ENCODE measurements at places on chromosomes 12 and 14.

GRCh38 chr12:113200021-113200797, 14.7 kb downstream of the RITA1 start:
- DNase-seq = no peak

- peak; percentile 29 for DNase-seq
Observed at GRCh38 chr12:128387811-128388422, 120.9 kb downstream of the TMEM132C start.

DNA sequence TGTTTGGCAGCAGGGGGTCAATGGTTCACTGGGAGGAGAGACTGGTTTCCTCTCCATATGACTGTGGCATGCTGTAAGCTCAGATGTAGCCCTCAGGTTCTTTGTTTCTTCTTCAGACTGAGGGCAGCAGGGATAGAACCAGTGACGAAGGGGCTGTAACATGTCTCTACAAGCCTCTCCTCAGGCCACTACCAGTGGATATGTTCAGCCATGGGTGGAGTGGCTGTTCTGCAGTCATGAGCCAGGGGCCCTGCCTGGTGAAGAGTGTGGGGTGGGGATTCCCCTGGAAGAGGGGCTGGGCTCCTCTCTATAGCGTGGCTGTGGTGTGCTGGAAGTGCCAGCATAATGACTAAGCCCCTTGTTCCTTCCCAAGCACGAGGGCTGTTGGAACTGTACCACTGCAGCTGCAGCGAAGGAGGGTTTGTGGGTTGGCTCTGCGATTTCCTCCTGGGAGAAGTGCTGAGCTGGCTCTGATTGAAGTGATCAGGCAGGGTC, 55.8 kb downstream of the CMAS start:
- peak; percentile 25 for DNase-seq

DNA sequence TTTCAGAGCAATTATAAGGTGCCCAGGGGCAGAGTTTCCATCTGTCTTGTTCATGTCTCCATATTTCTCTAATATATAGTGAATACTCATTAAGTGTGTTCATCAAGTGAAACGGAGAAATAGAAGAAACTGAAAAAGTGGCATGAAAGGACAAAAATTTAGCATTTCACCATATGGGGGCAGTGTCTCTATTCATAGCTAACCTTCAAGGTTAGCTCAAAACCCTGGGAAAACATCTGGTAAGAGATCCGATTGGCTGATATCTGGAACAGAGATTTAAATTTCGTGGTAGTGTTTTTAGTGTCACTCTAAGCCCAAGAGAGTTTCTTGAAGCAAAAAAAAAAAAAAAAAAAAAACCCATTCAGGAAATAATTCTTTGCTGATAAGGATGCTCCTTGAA, 367.5 kb downstream of the DAD1 start:
- DNase-seq = peak; percentile 29

DNA sequence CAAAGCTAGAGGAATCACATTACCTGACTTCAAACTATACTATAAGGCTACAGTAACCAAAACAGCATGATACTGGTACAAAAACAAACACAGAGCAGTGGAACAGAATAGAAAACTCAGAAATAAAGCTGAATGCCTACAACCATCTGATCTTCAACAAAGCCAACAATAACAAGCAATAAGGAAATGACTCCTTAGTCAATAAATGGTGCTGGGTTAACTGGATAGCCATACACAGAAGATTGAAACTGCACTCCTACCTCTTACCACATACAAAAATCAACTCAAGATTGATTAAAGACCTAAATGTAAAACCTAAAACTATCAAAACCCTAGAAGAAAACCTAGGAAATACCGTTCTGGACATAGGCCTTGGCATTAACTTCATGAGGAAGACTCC, 182.6 kb upstream of the CNOT2 start:
- no peak for DNase-seq

DNA sequence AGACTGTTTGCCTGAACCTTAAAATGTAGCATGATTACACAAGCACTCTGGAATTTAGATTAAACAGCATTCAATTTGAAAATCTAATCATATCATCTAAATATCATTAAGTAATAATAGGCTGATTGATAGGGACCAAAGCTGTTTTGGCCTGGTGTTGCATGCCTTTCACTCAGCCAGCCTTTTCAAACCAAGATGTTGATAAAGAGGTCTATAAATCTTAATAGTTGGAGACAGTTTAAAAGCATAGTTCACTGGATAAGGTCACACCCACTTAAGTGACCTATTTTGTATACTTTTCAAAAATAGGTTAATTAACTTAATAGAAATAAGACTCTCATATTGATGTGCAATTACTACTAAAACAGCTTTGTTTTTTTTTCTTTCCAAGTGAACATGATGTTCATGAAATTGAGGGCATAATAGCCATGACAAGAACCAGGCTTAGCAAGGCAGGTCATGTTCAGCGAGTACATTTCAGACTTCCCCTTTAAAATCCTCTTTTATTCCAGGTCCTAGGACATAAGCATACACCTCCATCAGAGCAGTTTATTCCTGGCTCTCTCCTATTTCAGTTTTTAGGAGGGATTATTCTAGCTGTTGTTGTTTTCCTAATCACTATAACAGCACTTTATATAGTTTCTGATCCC, 349.0 kb downstream of the RAD51B start:
- no peak for DNase-seq

DNA sequence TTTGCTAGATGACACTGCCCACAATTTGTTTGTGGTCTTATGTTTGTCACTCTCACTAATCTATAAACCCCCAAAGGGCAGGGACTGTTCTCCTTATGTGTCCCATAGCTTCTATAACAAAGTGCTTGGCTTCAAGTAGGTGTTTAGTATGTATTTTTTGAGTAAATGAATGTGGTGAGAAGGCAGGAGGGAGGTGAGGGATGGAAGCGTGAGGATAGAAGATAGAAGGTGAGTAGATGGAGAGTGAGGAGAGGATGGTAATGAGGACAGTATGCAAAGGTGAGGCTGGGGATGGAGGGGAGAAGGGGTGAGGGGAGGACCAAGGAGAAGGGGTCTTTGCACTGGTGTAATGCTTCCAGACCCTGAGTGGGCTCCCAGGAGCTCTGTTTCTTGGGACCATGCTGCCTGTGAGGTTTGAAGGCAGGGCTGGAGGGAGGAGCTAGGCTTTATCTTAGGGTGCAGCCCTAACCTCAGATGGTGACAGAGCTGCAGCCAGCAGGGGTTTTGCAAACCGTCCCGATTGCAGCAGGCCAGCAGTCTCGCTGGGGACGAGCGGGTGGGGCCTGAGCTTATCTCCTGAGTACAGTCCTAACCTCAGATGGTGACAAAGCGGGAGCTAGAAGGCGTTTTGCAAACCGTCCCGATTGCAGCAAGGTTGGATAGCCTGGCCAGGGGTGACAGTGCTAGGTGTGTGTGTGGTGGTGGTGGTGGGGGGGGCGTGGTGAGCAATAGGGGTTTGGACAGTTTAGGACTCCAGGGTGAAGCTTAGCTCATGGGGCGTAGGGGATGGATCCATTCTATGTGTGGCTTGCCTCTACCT, 6.5 kb downstream of the CEBPE start:
- DNase-seq = no peak

GRCh38 chr12:8905546-8905945, 8.8 kb upstream of the PHC1 start:
- no peak for DNase-seq

- no peak for DNase-seq
Observed at GRCh38 chr14:50795142-50795541, 35.8 kb downstream of the NIN start.

- no peak for DNase-seq
Observed at GRCh38 chr12:90100579-90100978, 391.9 kb upstream of the ATP2B1 start.

- no peak for DNase-seq
Observed at GRCh38 chr12:76117067-76117691, 32.7 kb upstream of the NAP1L1 start.

GRCh38 chr14:75551021-75551420, 27.4 kb upstream of the FLVCR2 start:
- DNase-seq = no peak

DNA sequence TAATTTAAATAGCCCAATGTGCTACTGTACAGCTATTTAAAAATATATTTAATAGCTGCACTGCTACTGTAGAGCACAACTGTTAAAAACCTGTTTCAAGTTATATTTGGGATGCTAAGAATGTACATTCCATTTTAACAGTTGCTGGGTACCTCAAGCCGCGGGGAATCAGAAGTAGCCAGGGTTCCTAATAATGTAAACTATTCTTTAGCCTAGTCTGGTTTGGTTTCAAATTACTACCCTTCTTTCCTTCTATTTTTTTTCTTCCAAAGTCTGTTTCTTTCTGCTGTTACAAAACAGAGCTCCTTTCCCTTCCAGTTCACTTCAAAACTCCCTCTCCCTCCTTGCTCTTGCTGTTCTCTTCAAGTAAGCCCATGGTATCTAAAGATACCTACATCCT, 21.3 kb downstream of the SCAF11 start:
- DNase-seq = no peak

- peak; percentile 11 for DNase-seq
Observed at GRCh38 chr14:97218691-97219430, 421.7 kb downstream of the VRK1 start.

DNA sequence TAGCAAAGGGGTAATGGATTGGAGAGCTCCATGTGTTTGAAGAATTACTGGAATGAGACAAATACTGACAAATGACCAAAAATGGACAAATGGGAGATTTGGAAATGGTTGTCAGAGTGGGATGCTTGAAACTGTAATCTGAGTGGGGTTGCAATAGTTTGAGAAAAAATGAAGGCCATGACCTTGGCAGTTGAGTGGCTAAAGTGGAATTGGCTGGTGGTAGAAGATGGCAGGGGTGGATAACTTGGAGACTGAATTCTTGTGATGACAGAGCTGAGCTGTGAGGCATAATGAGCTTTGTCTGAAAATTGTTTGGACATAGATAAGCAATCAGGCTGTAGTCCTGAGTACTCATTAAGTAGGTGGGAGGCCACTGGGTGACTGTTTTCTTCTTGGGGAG, 222.5 kb upstream of the PRICKLE1 start:
- no peak for DNase-seq

DNA sequence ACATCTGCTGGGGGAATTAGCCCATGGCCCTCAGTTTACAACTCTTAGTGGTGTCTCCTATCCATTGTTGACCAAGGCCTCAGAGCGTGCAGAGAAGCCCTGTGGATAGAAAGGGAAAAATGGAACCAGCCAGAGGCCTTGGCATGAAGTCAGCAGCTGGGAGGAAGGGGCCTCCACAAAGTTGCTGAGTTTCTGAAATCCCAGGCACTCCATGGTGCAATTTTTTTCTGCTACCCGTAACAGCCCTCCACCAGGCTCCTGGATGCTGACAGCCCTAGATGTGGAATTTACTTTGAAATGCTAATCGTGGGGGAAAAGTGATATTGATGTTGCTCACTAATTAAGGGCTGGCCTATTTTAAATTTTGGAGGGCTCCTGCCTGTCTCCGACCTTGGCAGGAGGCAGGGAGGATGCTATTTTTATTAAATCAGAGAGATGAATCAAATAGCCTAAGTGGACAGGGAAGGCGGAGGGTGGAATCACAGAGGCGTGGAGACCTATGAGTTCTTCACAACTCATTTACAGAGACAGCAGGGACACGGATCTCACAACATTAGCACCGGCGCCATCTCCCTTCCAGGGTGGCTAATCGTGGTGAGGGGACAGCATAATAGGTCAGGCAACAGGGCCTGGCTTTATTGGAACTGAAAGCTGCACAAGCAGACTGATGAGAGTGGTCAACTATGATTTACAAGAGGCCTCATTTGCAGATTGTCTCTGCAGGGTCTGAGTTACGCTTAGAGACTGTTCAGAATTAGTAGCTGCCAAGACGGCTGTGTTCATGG, 99.8 kb upstream of the WSCD2 start:
- no peak for DNase-seq

DNA sequence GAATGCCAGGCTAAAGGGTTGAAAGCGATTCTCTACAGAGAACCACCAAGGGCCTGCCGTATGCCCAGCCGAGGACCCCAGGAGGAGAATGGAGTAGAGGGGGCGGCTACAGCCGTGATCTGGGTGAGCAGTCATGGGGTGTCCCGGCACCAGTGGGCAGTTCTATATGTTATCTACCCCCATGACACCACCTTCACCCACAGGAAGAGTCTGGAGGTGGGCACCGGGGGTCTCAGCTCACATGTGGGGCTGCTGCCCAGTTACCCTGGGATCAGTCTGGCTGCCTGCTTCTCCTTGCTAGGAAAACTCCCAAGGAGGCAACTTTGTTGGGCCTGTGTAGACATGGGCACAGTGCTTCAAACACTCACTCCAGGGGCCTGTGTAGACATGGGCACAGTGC, 99.4 kb downstream of the LGMN start:
- no peak for DNase-seq

DNA sequence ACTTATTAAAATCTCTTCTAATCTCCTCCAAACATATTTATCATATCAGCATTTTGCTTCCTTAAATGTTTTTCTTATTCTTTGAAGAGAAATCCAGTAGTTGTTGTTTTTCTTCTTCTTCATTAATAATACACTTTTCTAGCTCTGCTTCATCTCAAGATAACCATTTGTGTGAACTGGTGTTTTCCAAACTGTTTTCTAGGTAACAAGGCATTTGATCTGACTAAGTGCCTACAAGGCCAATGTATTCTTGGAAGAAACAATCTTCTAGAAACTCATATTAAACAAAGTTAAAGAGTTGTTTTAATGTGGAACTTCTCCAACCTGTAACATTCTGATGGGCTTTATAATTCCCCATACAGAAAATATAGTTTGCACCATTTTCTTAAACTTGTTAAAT, 30.8 kb upstream of the IFNG start:
- peak; percentile 45 for DNase-seq

GRCh38 chr14:102693006-102693755, 84.1 kb upstream of the TRAF3 start:
- no peak for DNase-seq

DNA sequence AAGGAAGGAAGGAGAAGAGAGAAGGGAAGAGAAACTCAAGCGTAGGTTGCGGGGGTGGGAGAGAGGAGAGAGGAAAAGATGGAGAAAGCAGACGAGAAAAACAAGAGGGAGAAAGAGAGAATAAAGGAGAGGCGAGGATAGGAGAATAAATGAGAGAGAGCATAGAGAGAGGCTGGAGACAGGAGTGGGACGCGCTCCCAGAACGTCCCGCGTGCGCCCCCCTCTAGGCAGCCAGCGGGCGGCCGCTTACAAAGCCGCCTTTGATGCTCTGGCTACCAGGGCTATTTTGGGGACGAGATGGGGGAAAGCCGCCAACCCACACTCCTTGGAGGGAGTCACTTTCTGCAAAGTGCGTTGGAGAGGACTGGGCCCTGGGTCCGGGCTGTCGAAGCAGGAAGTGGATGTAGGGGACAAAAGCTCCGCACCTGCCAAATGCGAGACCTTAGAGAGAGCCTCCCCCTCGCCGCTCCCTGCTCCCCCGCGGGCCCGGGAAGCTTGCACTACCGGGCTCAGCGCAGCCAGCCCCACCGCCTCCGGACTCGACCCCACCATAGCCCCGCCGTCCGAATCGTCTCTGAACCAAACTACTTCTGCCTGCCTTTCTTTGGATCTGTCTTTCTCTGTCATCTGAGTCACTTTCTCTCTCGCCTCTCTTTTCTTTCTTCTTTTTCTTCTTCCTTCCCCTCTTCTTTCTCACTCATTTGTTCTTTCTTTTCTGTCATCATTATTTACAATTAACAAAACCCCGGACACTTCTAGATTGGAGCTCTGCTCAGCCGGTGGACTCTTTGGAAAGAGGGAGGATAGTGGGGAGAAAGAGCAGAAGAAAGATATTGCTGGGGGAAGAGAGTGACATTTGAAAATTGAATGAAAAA, 8.0 kb downstream of the ASCL1 start:
- DNase-seq = no peak

Data from activated CD4-positive, alpha-beta T cell treated with anti-CD3 and anti-CD28 coated beads, Interleukin-2, amount 50 U/mL, for 16 hours (primary cell).